ENCODE measurements at places on chromosomes 3 and 15.

- peak; percentile 59 for DNase-seq
These were observed 975 bp upstream of the FOXP1 start for GRCh38 chr3:71584394-71585011.

GRCh38 chr3:39752019-39752637 lies 57.3 kb upstream of the MYRIP start:
- no peak for DNase-seq

GRCh38 chr3:175255698-175256097 lies 396.6 kb downstream of the NAALADL2 start:
- no peak for DNase-seq

DNA sequence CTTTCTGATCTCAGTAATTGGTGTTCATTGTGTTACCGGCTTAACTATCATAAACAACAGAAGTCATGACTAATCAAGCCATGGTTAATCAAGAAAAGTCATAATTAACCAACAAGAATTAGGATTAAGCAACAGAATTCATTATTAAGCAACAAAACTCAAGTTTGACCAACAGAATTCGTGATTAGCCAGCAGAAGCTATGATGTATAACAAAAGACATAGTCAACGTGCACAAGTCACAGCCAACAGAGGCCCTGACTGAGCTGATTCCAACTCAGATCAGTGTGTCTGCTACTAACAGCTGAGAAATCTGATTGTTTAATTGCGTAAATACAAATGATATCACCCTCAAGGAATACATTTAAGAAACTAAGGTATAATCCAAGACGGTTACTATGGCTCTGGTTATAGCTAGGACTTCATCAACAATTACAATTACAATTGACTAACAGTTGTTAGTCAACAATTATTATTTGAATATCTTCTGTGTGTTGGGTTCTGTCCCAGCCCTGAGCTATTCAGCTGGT lies 67.7 kb downstream of the RARB start:
- DNase-seq, result no peak

DNA sequence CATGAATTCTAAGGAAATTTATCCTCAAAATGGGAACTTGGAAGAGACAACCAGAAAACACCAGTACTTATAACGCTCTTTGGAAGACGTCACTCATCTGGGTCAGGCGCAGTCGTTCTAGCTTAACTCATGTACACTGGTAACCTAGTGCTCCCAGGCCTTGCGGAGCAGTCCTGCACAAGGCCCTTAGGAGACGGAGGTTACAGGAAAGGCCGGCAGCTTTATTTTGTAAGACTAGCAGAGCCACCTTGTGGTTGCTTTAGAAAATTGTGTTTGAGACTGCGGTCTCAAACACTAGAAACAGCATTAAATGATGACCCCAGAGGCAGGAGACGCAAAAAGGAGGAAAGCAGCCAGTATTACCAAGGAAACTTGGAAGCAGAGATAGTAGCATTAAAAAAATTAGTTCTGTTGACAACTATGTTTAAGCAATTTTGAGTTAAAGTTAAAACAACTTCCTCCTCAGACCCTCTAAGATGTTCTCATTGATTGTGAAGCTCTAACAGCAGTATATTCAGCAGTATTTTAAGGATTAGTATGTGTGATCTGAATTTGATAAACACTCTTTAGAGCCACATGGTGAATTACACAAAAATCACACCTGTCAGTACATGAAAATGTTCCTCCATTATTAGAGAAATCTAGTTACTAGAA lies 141.9 kb upstream of the C2CD4B start:
- DNase-seq, result peak; percentile 9

DNA sequence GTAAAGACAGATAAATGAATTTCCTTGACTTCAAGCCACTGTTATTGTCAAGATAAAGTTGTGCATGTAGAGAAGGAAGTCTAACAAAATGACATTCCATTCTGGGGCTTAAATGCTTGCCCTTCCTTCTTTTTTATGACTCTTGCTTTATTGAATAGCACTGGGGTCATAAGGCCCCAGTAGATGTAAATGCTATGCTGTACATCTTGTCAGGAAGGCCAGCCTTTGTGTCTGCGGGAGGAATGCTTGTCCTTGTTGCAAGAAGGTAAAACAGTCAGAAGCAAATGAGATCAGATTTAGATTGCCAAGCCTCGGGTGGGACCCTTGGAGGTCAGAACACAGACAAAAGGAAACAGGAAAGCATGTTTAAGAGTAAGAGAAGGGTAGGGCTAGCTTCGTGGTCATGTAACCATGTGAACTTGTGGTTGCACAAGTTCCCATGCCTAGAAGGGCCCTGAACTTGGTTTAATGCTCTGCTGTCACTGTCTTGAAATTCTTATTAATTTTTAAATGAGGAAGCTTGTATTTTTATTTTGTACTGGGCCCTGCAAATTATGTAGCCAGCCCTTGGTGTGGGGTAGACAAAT lies 81.5 kb downstream of the PPM1L start:
- peak; percentile 5 for DNase-seq

Measured in CD4-positive, alpha-beta T cell treated with Interleukin-10 for 1 hour (primary cell).